ENCODE measurements at places on chromosomes 1 and 21. TPM values are rescaled to one million over a fixed set of nuclear protein-coding genes. Genes with fewer than 3 reads are reported as not detected.

The MAP1LC3C gene
- total RNA-seq = not detected

The TRABD2B gene
- total RNA-seq = under 0.01 TPM

The ETV3L gene
- total RNA-seq = not detected

The OR6F1 gene
- not detected for total RNA-seq

The TTC39A gene
- 2.3 TPM for total RNA-seq

The CCDC17 gene
- total RNA-seq = 2.0 TPM

The DCDC2B gene
- not detected for total RNA-seq

The ETNK2 gene
- 16.8 TPM for total RNA-seq

The OLIG2 gene
- total RNA-seq = not detected

The PLXNA2 gene
- 171 TPM for total RNA-seq

The AMIGO1 gene
- 0.65 TPM for total RNA-seq

The ANP32E gene
- total RNA-seq = 18.6 TPM

The GUCA2B gene
- not detected for total RNA-seq

The NTMT2 gene
- total RNA-seq = not detected

The TSPEAR gene
- not detected for total RNA-seq

The TEKT2 gene
- 0.10 TPM for total RNA-seq

The CFHR2 gene
- not detected for total RNA-seq

The NPR1 gene
- total RNA-seq = 11.7 TPM

The LCE3E gene
- total RNA-seq = not detected

The SLC35D1 gene
- 5.4 TPM for total RNA-seq

The HES2 gene
- 31.7 TPM for total RNA-seq

The CD1C gene
- not detected for total RNA-seq

The LPAR3 gene
- not detected for total RNA-seq

The TDRD5 gene
- not detected for total RNA-seq

The GSTM4 gene
- 2.1 TPM for total RNA-seq

The FMO5 gene
- total RNA-seq = 0.98 TPM

The S100A7 gene
- not detected for total RNA-seq

The SPRR2D gene
- not detected for total RNA-seq

The RHOC gene
- total RNA-seq = 965 TPM

The CFHR4 gene
- not detected for total RNA-seq

The ACOT11 gene
- total RNA-seq = 3.6 TPM

The CSF1 gene
- 21.0 TPM for total RNA-seq

The CITED4 gene
- total RNA-seq = 3.2 TPM

The DIRAS3 gene
- 0.98 TPM for total RNA-seq

The DNASE2B gene
- total RNA-seq = not detected

The PPP1R8 gene
- 54.3 TPM for total RNA-seq

The CHAF1B gene
- 4.2 TPM for total RNA-seq

The CCDC185 gene
- total RNA-seq = not detected

The CLCA4 gene
- total RNA-seq = not detected

The SLAMF7 gene
- total RNA-seq = not detected

The CCDC30 gene
- total RNA-seq = 1.3 TPM
